Activated CD8-positive, alpha-beta memory T cell treated with anti-CD3 and anti-CD28 coated beads for 4 hours (primary cell): ENCODE measurements at places on chromosomes 7 and 10.

DNA sequence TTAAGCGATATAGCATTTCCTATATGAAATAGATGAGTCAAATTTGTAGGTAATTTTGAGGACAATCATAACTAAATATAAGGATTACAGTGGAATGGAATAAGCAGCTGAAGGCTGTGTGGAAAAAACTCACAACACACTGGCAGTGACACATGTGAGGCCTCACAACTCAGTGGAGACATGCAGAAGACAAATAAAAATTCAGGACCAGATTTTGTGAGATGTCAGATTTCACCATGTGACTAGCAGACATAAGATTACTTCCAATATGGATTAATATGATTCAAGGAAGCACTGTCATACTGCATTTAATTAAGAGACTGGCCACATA is 17.6 kb downstream of the ERLIN1 start:
- no peak for DNase-seq

GRCh38 chr10:61897671-61898434 is 3.6 kb upstream of the ARID5B start:
- DNase-seq = no peak

GRCh38 chr10:93821051-93821772 is 63.5 kb downstream of the LGI1 start:
- DNase-seq = no peak

DNA sequence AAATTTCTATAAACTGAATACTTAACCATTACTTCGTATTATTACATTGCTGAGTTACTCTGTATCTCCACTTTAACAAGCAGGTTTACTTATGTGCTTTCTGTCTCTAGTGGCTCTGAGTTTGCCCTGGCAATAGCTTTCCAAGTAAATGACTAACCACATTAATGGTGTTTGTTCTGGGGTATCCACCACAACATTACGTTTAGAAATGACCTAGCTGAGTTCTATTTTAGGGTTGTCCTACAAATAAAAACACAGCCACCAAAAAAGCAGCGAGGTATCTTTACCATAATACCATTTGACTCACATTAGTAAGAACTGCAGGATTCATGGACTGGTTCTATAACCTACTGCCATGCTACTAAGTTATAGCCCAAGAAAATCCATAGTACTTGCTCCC is 83.1 kb downstream of the HIBADH start:
- no peak for DNase-seq

DNA sequence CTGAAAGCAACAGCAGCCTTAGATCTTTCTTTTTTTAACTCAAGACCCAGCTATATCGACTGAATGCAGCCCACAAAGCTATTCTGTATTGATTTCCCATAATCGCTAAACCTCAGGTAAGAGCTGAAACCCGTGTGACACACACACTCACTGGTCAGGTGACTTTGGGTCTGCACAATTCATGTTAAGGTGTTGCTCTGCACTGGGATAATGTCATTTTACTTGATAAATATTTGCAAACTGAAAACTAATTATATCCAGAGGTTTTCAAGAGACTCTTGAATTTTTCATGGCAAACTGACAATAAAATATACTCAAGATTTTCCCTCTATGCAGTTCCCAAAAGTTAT is 33.1 kb downstream of the SCRN1 start:
- no peak for DNase-seq

GRCh38 chr7:71173955-71174354 is 42.0 kb downstream of the GALNT17 start:
- no peak for DNase-seq

- no peak for DNase-seq
These were observed 5.9 kb downstream of the TTYH3 start for GRCh38 chr7:2637505-2638223.

- no peak for DNase-seq
These were observed 11.8 kb upstream of the SLC18A3 start for GRCh38 chr10:49598164-49598856.

DNA sequence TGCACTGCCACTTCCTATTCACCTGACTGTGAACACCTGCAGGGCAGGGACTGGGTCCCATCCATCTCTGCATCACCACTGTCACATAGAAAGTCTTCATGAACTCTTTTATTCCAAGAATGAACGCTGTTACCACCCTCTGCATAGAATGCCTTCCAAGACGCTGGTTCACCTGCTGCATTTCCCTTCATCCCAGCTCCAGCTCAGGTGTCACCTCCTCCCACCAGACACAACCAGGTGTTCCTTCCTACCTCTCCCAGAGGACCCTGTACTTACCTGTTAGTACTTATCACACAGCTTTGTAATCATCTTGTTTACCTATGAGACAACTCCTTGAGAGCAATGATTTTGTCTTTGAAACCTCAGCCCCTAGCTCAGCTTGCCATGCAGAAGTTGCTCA is 31.1 kb downstream of the SORBS1 start:
- DNase-seq = no peak

- no peak for DNase-seq
These were observed 1.0 kb downstream of the SORCS3 start for GRCh38 chr10:104641937-104642657.

GRCh38 chr7:3712841-3713240 is 411.8 kb downstream of the SDK1 start:
- DNase-seq = no peak

GRCh38 chr7:150380463-150380862 is 1.3 kb downstream of the ZNF775 start:
- DNase-seq = no peak

DNA sequence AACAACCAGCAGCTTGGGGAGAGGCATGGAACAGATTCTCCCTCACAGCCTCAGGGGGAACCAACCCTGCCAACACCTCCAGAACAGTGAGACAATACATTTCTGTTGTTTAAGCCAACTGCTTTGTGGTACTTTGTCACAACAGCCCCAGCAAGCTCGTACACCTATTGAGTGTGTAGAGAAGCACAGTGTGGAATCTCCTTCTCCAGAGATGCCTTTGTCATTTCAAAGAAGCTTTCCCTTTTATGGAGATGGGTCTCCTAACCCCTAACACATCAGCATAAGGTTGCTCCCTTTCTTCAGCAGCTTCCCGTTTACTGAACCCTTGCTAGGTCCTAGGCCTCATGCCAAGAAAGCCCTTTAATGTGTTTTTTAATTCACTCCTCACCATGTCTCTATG is 60.7 kb upstream of the AGK start:
- no peak for DNase-seq

DNA sequence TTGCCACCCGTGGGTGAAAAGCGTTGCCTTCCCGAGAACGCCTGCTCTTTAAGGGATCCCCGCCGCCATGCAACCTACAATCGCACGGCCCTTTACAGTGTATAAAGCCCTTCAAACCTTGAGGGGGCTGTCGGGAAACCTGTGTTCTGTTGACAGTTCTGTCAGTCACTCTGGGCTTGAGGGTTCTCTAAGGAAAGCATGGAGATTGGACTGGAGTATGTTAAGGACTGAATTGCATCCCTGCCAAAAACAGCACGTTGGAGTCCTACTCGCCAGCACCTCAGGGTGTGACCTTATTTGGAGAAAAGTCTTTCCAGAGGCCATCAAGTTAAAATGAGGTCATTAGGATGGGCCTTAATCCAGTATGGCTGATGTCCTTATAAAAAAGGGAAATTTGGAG is 70.6 kb downstream of the PFKFB3 start:
- no peak for DNase-seq

GRCh38 chr7:17534348-17534747 is 235.9 kb downstream of the AHR start:
- no peak for DNase-seq

GRCh38 chr10:100509241-100509840 is 10.3 kb downstream of the SEC31B start:
- peak; percentile 46 for DNase-seq

GRCh38 chr7:157685430-157686284 is 348.9 kb downstream of the DNAJB6 start:
- no peak for DNase-seq

GRCh38 chr7:56105508-56105907 is 768 bp downstream of the CHCHD2 start:
- no peak for DNase-seq

DNA sequence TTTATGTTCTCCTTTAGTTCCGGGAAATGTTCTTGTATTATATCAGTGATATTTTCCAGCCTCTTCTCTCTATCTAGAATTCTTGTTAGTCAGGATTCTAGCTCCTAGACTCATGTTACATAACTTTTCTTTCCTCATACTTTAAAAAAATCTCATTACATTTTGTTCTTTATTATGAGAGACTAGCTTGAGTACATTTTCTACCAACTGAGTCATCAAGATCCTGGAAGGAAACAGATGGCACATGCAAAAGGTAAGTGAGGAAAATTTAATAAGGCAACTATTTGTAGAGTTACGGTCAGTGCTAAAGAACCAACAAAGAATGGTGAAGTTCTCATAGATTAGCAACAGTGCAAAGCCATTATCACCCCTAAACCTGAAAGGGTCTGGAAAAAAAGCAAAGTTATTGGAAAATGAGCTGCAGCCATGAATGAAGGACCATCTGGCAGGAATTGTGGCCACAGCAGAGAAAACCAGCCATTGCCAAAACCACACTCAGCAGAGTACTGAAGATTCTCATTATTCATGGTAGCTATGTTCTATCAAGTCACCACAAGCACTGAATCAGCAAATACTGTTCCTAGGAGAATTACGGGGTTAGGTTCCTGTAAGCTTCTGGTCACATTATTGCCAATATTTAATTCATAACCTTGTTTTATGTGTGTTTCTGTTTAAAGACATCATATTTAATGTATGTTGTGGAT is 98.3 kb upstream of the C7orf33 start:
- no peak for DNase-seq

GRCh38 chr10:86123715-86124114 is 242.9 kb downstream of the GRID1 start:
- DNase-seq = no peak

GRCh38 chr7:30971840-30972563 is 8.2 kb downstream of the GHRHR start:
- no peak for DNase-seq

DNA sequence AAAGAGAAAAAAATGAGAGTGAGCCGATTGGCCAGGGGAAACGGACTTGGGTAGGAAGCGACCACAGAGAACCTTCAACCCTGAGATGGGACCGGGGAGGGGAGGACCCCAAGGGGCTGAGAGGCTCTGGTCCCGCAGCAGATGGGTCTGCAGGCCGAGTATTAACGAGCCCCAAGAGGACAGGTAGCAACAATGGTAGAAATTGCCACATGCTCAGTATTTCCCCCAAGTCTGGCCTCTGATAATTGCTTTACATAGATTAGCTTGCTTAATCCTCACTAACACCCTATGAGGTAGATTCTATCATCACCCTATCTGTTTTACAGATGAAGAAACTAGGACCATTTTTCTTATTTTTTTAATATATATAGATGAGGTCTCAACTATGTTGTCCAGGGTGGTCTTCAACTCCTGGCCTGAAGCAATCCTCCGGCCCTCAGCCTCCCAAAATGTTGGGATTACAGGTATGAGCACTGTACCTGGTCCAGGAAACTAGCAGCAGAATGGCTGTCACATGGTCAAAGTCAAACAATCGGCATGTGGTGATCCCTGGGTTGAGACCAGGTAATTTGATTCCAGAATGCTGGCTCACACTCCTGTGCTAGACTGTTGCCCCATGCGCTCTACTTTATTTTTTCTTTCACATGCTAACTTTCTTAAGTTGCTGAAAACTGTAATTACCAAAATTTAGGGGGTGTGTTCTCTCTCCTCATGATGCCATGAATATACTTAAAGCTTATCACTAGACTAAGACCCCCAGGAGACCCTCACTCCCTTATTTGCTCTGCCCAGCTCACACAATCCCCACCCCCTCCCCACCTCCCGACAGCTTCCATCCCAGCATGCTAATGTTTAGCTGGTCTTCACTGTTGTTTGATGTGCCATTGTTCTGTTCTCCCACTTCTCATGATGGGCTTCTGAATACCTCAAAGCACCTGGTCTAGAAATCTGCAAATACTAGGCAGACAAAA is 67.9 kb upstream of the AFAP1L2 start:
- DNase-seq = no peak

DNA sequence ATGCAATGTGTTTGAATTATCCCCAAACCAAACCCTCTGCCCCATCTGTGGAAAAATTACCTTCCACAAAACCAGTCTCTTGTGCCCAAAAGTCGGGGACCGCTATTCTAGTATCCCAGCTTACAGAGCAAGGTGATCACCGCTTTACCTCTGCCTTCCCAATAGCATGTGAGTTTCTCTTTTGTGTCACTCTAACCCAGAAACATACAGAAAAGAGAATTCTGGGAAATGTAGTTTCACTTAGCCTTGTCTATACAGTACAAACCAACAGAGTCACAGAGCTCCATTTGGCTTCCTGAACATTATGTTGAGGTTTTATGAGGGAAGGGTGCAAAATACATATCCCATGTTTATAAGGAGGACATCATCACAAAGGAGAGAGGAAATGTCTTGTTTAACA is 260.3 kb upstream of the MINDY3 start:
- no peak for DNase-seq

GRCh38 chr10:4013651-4014121 is 228.7 kb upstream of the KLF6 start:
- peak; percentile 4 for DNase-seq

DNA sequence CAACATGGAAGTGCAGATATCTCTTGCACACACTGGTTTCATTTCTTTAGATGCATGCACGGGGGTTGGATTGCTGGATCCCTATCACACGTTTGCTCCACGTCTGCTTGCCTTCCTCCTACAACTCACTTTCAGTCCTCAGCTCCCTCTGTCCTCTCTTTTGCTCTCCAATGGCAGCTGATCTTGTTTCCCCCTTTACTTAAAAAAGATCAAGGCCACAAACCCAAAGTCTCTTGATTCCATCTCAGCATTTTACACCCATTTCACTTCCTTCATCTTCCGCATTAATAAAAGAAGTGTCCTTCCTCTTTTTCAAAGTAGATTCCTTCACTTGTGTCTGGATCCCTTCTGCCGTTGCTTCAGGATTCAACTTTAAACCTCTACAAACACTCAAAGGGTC is 245.2 kb downstream of the DOCK4 start:
- no peak for DNase-seq

DNA sequence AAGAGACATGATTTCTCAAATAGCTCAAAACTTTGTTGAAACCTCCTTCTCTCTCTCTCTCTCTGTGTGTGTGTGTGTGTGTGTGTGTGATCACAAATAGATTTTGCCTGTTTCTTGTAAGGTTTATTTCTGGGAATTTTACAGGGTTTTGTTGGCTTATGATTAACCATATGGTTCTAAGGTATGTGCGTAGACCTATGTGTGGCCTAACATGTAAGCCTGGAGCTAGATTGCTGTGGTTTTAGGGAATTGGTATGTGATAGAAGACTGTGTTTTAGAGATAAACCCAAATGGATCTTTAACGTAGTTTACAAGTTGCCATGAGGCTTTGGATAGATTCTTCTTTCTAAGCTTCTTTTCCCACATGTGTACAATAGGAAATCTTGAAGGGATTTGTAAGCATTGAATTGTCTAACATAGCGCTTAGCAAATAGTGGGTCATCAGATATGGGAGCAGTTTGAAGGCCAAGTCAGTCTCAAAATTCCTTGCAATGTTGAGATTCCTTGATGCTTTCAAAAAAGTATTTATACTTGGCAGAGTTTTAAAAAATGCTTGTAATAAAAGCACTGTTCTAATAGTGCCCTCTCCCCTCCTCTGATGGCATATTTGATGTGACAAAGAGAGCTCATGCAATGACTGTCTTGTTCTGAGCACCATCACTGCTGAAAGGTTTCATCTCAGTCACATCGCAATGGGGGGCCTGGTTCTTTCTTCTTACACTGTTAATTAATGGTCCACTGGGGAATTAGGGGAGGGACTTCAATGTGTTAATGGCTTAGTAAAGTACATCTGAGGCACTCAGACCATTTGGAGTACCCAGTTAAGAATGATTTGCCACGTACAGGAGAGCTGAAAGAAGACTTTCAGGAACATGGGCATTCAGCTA is 118.2 kb downstream of the SNX10 start:
- DNase-seq = no peak
